Hepatocyte (in vitro differentiated cells): ENCODE measurements at places on chromosomes 2 and 18. TPM values are rescaled to one million over a fixed set of nuclear protein-coding genes. Genes with fewer than 3 reads are reported as not detected.

GRCh38 chr2:40886655-40887054, 434.8 kb upstream of the SLC8A1 start:
- no peak for DNase-seq
- H3K27ac ChIP-seq: no peak overlapping the region
- no peaks in the 10 kb centered on the region for H3K27me3 ChIP-seq
- H3K4me1 ChIP-seq: no peaks in the 10 kb centered on the region

GRCh38 chr2:237691029-237691907, 63.9 kb downstream of the LRRFIP1 start:
- no peaks in the 10 kb centered on the region for H3K36me3 ChIP-seq
- peaks cover 27% of the 10 kb centered on the region for H3K4me1 ChIP-seq
- no peaks in the 10 kb centered on the region for H3K27me3 ChIP-seq
- H3K4me3 ChIP-seq: peak overlapping the region; percentile 54

DNA sequence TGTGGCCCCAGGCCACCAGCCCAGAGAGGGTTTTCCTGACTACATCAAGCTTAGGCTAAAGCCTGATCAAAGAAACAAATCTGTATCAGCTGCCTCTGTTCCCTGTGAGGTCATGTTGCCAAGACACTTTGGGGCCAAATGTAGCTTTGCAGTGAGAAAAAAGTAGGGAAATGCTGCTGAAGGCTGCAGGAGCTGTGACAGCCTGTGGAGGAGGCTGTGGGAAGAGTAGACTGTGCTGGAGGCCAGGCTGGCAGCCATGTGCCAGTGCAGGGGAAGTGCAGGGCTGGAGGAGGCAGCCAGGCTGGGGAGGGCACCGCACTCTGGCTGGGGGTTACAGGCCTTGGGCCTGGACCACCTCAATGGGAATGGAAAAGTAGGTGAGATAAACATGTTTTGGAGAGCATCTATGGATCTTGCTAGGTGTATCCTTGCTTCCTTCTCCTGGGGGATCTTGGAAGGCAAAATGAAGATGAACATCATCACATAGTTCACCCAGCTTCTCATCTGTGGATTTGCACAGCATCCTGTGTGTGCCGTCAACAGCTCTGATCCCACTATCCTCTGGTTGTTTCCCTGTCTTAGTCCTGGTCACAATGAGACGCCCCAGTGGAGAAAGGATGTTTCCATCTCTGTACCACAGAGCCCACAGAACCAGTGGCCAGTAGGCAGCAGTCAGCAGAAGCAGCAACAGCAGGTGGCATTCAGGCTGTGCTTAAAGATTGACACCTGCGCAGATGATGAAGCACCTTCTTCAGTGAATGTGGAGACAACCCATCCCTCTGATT, 103.8 kb upstream of the COPS8 start:
- DNase-seq: no peak
- no peak overlapping the region for H3K4me3 ChIP-seq
- H3K27me3 ChIP-seq: no peaks in the 10 kb centered on the region
- peaks cover 18% of the 10 kb centered on the region for H3K4me1 ChIP-seq
- no peak overlapping the region for H3K27ac ChIP-seq

- peaks cover 5% of the 10 kb centered on the region for H3K4me1 ChIP-seq
- H3K4me3 ChIP-seq: no peak overlapping the region
- no peaks in the 10 kb centered on the region for H3K36me3 ChIP-seq
- no peak overlapping the region for H3K27ac ChIP-seq
- no peaks in the 10 kb centered on the region for H3K27me3 ChIP-seq
Observed at GRCh38 chr18:59779979-59780378, 82.8 kb upstream of the CCBE1 start.

DNA sequence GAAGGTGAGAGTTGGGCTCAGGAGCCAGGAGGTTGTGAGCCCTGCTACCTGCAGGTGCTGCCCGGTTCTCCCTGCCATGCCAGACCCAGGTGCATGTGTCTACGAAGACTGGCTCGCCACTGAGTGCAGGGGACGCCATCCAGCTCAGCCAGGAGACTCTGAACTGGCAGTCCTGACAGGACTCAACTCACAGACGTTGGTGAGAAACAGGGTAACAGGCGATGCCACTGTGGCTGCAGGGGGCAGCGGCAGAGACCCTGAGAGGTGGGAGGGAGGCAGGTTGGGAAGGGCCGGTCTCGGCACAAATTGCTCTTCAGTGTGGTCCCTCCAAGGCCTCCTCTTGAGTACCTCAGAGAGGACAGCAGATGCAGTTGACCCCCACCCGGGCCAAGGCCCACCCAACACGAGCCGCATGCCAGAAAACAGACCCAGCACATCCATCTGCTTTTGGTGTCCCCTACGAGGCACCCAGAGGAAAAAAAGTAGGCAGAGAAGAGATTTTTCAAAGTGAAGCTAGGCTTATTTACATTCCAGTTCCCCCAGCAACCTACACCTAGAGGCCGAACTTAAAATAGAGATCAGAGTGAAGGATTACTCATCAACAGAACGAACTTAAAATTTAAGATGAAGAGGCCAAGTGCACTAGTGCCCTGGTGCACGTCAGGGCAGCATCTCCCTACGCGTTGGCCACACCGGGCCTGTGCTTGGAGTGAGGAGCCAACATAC, 184.8 kb downstream of the SEPTIN10 start:
- no peaks in the 10 kb centered on the region for H3K36me3 ChIP-seq
- H3K4me3 ChIP-seq: no peak overlapping the region
- DNase-seq: no peak
- no peaks in the 10 kb centered on the region for H3K4me1 ChIP-seq
- H3K27ac ChIP-seq: no peak overlapping the region

GRCh38 chr18:8882632-8883408, 177.5 kb downstream of the MTCL1 start:
- H3K27ac ChIP-seq: no peak overlapping the region
- H3K4me3 ChIP-seq: no peak overlapping the region
- no peak for DNase-seq
- no peaks in the 10 kb centered on the region for H3K36me3 ChIP-seq

GRCh38 chr18:54075689-54076088, 148.8 kb downstream of the MBD2 start:
- H3K36me3 ChIP-seq: no peaks in the 10 kb centered on the region
- no peak overlapping the region for H3K27ac ChIP-seq
- no peaks in the 10 kb centered on the region for H3K27me3 ChIP-seq

GRCh38 chr18:31100436-31101182, 1.6 kb downstream of the DSC2 start:
- peak; percentile 43 for DNase-seq
- no peaks in the 10 kb centered on the region for H3K36me3 ChIP-seq
- H3K4me3 ChIP-seq: peak overlapping the region; percentile 84
- H3K27ac ChIP-seq: peak overlapping the region; percentile 99

DNA sequence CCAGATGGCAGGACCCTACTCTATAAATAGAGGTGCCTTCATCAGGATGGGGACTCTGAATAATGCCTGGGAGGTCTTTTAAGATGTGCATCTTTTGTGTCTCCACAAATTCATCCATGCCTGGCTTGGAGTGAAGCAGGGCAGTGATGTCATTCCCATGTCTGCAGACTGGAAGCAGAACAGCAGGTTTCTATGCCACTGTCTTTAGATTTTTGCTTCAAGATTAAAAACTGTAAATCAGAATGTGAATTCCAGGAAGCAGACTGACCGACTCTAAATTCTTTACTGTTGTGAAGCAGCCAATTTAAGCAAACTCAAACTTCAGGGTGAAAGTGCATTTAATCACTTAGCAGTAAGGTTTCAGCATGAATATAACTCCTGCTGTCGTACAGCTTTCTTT, 159.3 kb downstream of the SCG2 start:
- no peaks in the 10 kb centered on the region for H3K4me1 ChIP-seq
- DNase-seq: no peak
- no peaks in the 10 kb centered on the region for H3K36me3 ChIP-seq
- H3K27ac ChIP-seq: no peak overlapping the region

DNA sequence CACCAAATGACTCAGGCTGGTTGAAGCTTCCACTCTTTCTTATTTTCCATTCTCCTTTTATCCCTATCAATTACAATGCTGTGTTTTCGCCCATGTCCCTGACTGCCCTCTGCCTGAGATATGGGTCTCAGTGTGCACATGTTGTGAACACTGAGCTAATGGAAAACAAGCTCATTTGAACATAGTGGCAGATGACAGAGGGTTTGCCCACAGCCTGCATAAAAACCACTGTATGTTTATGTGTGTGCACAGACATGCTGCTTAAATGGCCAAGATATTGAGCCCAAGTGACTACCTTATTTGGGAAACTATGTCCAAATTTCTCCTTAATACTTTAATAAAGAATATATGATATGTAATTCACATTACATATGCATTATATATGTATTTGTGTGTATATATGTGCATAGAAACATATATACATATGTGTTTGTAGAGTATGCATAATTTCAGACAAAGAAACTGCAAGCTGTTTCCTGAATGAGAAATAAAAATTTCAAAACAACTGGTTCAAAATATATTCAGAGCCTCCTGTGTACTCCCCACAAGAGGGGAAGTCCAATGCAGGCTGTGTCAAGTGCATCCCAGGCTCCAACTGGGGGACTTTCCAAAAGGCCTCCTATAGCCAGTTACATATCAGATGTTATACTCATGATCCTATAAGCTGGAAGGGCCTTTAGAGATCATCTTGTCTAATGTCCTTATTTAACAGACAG, 92.7 kb upstream of the CD302 start:
- H3K4me3 ChIP-seq: no peak overlapping the region
- peaks cover 22% of the 10 kb centered on the region for H3K4me1 ChIP-seq
- DNase-seq: no peak
- no peaks in the 10 kb centered on the region for H3K36me3 ChIP-seq

DNA sequence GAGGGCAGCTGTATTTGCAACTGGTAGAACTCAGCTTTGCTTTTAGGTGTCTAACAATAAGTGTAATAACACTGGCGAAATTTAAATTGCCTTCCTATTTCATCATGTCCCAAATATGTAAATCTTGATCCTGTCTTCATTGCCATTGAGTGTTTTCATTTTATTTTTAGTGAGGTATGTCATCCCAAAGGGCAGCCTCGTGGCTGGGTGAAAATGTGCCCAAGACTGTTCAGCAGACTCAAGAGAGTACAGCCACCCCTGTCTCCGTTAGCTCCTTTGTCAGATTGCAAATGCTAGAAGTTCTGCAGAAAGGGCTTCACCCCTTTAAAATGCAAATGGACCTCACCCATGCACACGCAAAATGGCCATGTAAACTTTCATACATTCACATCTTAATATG, 278.8 kb downstream of the RND3 start:
- no peaks in the 10 kb centered on the region for H3K27me3 ChIP-seq
- DNase-seq: no peak
- no peak overlapping the region for H3K27ac ChIP-seq
- no peaks in the 10 kb centered on the region for H3K36me3 ChIP-seq
- H3K4me1 ChIP-seq: peaks cover 19% of the 10 kb centered on the region
- H3K4me3 ChIP-seq: no peak overlapping the region

GRCh38 chr2:227497158-227497557, 25.2 kb downstream of the AGFG1 start:
- H3K36me3 ChIP-seq: no peaks in the 10 kb centered on the region
- H3K4me1 ChIP-seq: peaks cover 6% of the 10 kb centered on the region
- H3K4me3 ChIP-seq: no peak overlapping the region
- DNase-seq: no peak
- H3K27me3 ChIP-seq: no peaks in the 10 kb centered on the region
- no peak overlapping the region for H3K27ac ChIP-seq

GRCh38 chr2:15941481-15941850, 1.1 kb downstream of the MYCN start:
- peaks cover 6% of the 10 kb centered on the region for H3K4me1 ChIP-seq
- H3K27ac ChIP-seq: no peak overlapping the region
- peak; percentile 58 for DNase-seq
- H3K27me3 ChIP-seq: no peaks in the 10 kb centered on the region

- no peaks in the 10 kb centered on the region for H3K27me3 ChIP-seq
- no peaks in the 10 kb centered on the region for H3K4me1 ChIP-seq
- H3K4me3 ChIP-seq: no peak overlapping the region
- no peak for DNase-seq
Observed at GRCh38 chr2:214843823-214844222, 34.3 kb upstream of the BARD1 start.

DNA sequence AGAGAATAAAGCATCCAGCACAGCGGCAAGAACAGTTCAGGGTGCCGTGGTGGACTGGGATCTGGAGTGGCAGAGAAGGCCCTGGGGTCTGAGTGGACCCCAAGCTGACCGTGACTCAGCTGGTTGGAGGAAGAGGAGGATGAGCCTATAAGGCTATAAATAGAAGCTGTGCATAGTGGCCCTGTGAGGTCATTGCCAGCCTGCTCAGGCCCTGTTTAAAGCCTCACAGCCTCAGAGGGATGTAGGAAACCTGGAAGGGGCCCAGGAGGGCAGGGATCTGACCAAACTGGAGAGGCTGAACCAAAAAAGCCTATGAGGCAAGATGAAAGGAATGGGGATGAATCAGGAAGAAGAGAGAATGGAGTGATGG, 11.3 kb upstream of the DES start:
- no peaks in the 10 kb centered on the region for H3K36me3 ChIP-seq
- H3K4me1 ChIP-seq: peaks cover 23% of the 10 kb centered on the region
- H3K27me3 ChIP-seq: no peaks in the 10 kb centered on the region
- no peak overlapping the region for H3K4me3 ChIP-seq

GRCh38 chr2:190352668-190353536, 9.5 kb downstream of the INPP1 start:
- peaks cover 5% of the 10 kb centered on the region for H3K4me1 ChIP-seq
- H3K4me3 ChIP-seq: no peak overlapping the region
- peak; percentile 34 for DNase-seq
- H3K36me3 ChIP-seq: no peaks in the 10 kb centered on the region
- H3K27ac ChIP-seq: peak overlapping the region; percentile 63

Gene SALL3
- total RNA-seq: 0.30 and 0.48 TPM in 2 replicates

Gene SNORC
- 1.4 and 2.2 TPM in 2 replicates for total RNA-seq

Gene ANKRD29
- total RNA-seq: 12.1 and 17.4 TPM in 2 replicates

Gene PASK
- 3.0 and 8.8 TPM in 2 replicates for total RNA-seq

Gene LONRF2
- 1.4 and 1.9 TPM in 2 replicates for total RNA-seq

Gene FTCDNL1
- 1.4 and 2.2 TPM in 2 replicates for total RNA-seq

Gene NTSR2
- not detected in 2 replicates for total RNA-seq
